ENCODE measurements at places on chromosomes 7 and 10.

DNA sequence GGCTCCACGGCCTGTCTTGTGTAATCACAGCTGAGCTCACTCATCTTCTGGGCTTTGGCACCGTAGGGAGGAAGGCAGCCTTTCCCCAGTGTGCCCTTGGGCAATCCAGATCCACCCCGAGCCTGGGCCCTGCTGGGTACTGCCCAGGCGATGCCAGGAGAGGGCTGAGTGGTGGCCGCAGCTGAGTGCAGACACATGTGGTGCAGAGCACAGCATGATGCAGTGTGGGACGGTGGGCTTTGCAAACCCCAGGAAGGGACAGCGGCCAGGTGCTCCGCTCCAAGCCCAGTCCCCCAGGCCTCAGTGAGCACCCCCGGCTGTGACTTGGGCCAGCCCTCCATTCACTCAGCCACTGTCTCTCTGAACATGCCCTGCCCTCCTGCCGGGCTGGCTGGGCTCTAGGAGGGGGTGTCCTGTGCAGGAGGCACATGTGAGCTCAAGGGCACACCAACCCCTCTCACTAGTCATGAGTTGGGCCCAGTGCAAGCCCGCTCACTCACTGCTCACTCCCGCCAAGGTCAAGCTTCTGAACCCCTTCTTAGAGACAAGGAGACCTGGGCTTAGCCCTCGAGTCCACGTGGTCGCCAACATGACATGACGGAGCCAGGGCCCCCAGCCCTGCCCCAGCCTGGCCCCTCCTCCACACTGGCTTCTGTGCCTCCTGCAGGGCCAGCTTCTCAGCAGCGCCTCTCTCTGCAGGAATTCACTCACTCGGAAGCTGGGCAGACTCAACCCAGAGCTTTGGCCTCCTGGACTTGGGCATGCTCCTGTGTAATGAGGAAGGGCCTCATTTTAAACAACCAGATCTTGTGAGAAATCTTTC is 77.5 kb upstream of the INSIG1 start:
- DNase-seq, result no peak

DNA sequence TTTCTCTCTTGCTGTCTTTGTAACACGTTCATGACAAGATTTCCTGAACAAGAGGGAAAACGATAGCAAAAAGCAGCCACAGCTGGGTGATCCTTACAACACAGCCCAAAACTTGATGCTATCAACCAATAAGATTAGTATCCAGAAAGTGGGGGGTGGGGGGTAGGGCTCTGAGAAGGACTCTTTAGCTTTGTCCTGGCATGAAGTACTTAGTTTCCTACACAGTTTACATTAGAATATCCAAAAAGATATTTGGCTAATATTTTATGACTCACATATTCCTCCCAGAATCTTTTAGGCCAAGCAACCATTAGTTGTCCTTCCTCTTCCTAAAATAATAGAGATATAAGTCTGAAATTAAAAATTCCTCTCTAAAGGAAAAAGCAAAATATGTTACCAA is 22.9 kb upstream of the LRRC17 start:
- DNase-seq, result no peak

- no peak for DNase-seq
Measured at GRCh38 chr7:107173191-107173590, 4.4 kb downstream of the HBP1 start.

DNA sequence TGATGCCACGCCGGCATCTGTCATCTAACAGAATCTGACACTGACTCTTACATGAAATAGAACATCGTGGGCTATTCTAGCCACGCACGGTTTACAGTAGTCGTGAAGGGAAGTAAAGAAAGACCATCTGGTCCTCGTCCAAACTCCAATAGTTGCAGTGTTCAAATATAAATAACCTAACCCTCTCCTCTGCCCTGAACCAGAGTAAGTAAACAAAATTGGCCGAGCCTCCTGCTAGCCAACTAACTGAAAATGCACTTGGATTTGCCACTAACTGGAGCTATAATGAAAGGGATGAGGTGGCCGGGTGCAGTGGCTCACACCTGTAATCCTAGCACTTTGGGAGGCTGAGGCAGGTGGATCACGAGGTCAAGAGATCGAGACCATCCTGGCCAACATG is 29.5 kb upstream of the ZC3HAV1L start:
- no peak for DNase-seq

- DNase-seq, result no peak
Measured at GRCh38 chr7:148017126-148017525, 573.4 kb upstream of the C7orf33 start.

DNA sequence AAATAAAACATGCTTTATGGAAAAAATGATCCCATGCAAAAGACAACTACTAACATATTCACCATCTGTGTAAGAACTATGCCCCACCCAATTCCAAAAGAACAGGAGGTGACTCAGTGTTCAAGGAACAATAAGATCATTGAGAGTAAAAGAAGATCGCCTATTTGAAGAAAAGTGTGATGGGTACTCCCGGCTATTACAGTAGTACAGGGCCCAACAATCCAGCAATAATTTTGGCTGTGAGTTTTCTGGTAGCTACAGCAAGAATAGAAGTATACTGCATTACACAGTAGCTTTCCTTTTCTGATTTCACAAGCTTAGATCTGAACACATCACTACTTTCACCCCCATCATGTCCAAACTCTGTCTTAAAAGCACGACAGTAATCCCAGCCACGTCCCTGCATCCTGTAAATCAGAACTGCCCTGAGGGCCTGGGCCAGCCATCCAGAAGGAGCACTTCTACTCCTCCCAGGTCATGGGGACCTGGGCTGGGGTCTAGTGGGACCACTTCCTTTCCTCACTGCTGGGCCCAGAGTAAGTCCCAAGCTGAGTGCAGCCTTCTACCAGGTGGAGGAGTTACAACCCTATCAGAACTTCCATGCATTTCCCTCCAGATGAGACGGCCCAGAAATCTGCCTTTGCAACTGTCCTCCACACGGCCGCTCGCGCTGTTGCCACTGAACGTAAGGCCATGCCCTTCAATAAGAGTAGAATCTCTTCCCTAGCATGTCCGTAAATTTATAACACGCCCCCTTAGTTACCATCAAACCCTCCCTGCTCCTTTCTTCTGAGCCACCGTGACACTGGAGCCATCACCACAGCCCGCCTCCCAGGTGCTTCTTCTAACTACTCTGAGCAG is 7.9 kb downstream of the ESYT2 start:
- DNase-seq, result no peak

DNA sequence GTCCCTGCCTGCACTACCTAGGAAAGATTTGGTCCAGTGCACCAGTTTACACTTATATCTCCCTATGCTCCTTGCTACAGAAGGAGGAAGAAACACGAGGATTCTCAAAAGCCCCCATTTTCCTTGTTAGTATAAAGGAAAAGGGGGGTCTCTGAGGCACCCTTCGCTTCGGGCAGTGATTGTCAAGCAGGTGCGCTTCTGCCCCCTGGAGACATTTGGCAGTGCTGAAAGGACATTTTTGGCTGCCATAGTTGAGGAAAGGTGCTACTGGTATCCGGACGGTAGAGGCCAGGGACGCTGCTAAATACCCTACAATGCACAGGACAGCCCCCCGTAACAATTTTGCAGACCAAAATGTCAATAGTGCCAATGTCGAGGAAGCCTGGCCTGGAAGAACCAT is 193.7 kb downstream of the GFRA1 start:
- DNase-seq, result no peak

- no peak for DNase-seq
Measured at GRCh38 chr7:132577206-132578049, 1.2 kb upstream of the PLXNA4 start.

DNA sequence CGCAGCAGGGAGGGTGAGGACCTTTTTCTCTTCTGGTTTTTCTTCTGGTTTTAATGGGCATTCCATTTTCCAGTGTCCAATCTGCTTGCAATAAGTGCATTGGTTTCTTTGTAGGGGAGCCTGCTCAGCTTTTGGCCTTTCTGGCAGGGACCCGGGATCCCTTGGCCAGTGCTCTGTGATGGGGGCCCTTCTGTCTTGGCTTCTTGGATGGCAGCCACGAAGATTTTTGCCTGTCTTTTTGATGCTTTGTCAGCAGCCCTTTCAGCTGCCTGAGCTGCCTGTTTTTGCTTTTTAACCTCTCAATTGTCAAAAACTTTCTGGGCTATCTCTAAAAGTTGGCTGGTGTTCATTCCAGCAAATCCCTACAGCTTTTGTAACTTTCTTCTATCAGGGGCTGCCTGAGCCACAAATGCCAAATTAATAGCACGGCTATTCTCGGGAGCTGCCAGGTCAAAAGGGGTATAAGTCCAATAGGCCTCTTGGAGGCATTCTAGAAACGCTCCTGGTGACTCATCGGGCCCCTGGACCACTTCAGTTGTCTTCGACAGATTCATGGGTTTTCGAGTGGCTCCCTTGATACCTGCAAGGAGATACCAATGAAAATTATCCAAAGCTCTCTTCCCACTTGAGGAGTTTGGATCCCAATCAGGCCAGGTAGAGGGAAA is 179.9 kb upstream of the MBL2 start:
- DNase-seq, result no peak
